ENCODE measurements at places on chromosomes 16 and 17.

DNA sequence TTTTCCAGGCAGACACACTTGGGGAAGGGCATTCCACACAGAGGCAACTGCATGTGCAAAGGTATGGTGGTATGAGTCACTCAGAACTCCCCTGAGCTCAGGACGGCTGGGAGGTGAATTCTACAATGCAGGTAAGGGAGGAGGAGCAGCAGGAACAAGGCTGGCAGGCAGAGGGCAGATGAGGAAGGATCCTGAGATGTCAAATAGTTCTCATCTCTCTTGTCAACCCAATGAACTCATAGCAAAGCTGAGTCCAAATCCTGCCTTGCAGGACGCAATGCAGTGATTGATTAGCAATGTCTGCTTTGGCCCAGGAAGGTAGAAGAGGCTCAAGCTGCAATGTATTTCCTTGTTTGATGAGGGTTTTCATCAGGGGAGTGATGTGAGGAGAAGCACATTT lies 243.5 kb downstream of the XYLT1 start:
- DNase-seq: no peak

- DNase-seq: no peak
Measured at GRCh38 chr16:31005350-31006085, 4.9 kb downstream of the STX1B start.

- DNase-seq: no peak
Measured at GRCh38 chr17:68800751-68801150, 154.4 kb downstream of the ABCA8 start.

DNA sequence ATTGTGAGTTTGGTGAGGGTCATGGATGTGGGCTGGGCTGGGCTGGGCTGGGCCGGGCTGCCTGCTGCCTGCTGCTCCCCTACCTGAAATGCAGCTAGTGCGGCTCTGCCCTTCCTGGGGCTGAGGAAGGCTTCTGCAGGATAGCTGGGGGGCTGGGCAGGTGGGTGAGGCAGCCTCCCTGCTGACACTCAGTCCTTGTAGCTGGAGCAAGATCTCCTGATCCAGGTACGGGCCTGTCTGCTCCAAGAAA lies 4.7 kb downstream of the RPL13 start:
- no peak for DNase-seq

GRCh38 chr17:35865412-35866340 lies 3.0 kb downstream of the HEATR9 start:
- no peak for DNase-seq

DNA sequence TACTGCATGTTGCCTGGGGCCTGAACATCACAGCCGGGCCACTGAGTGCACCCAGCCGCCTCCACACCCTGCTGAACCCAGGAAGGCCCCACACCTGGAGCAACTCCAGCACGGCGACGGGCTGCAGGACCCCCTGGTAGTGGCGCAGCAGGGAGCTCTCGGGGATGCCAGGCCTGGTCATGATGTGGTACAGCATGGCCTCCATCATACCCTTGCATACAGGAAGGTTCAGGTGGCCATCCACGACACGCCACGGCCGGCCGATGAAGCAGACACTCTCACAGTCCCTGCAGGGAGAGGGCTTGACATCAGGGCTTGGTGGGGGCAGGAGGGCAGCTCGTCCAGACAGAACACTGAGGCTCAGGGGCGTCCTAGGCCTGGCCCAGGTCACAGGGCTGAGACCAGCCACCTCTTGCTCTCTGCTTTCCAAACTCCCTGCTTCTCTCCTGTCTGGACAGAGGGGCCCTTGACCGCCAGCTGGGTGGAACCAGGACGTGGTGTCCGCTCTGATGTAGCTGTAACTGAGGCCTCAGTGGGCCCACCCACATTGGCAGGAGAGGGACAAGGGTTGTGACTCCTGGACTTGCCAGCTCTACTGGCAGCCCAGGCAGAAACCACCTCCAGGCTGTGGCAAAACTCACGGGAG lies 60.3 kb downstream of the IL21R start:
- DNase-seq: no peak

- no peak for DNase-seq
Measured at GRCh38 chr17:60110586-60110985, 31.9 kb upstream of the HEATR6 start.

DNA sequence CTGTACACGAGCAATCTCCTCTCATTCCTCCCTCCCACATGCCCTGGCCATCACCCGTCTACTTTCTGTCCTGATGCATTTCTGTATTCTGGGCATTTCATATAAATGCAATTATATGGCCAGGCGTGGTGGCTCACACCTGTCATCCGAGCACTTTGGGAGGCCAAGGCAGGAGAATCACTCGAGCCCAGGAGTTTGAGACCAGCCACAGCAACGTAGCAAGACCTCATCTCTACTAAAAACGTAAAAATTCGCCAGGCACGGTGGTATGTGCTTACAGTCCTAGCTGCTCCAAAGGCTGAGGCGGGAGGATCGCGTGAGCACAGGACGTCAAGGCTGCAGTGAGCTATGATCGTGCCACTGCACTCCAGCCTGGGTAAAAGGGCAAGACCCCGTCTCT lies 4.8 kb downstream of the MEAK7 start:
- DNase-seq: no peak

GRCh38 chr17:17515934-17516930 lies 20.0 kb upstream of the RASD1 start:
- no peak for DNase-seq

GRCh38 chr17:1989135-1989534 lies 36.0 kb downstream of the RTN4RL1 start:
- no peak for DNase-seq

- no peak for DNase-seq
Measured at GRCh38 chr16:86758932-86759331, 180.6 kb downstream of the FOXL1 start.

GRCh38 chr17:80812362-80813088 lies 179.1 kb upstream of the CHMP6 start:
- DNase-seq: no peak

DNA sequence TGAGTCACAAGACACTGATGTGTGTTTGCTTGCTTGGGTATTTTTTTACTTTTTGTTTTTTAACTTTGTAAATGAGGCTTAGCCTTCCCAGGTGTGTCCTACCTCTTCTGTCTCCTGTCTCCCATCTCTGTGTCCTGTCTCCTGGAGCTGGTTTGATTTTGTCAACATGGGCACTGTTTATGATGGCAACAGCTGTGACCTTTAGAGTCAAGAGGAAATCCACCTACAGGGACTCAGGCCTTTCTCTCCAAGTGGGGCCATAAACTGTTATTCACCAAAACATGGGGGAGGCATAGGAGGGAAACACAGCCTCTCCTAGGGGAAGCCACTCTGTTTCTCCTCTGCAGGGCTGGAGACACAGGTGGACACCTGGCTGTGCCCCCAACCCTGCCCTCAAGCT lies 13.1 kb upstream of the PLCG2 start:
- DNase-seq: no peak

DNA sequence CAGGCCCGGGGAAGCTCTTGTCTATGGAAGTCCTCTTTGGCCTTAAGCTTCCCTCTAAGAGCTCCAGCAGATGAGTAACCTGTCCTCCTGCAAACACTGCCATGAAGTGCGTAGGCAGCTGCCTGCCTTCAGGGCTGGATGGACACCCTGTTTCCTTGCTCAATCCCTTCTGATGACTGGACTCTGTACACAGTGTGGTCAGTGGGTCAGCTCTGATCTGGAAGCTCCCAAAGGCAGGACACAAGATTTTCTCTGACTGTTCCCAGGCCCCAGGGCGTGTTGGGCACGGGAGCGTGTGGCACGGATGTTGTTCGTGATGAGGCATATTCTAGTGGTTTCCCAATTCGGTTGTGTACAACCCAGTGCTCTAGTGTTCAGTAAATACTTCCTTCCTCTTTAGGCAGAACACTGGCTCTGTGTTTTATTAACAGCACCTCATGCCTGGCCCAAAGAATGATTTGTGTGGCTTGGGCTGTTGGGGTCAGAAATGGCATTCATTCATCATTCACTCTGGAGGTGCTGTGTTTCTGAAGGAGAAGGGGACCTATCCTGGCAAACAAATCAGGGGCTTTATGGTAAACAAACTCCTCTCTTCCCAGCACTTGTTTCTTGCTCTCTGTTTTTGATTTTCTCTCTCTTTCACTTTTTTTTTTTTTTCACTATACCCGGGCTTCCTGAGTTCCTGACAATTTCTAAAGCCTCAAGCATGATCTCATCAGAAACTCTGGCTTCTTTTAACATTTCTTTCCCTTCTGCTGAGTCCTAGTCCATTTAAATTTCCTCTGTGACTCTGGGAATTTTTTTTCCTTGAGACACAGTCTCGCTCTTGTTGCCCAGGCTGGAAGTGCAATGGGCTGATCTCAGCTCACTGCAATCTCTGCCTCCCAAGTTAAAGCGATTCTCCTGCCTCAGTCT lies 12.0 kb upstream of the RNF157 start:
- DNase-seq: no peak

DNA sequence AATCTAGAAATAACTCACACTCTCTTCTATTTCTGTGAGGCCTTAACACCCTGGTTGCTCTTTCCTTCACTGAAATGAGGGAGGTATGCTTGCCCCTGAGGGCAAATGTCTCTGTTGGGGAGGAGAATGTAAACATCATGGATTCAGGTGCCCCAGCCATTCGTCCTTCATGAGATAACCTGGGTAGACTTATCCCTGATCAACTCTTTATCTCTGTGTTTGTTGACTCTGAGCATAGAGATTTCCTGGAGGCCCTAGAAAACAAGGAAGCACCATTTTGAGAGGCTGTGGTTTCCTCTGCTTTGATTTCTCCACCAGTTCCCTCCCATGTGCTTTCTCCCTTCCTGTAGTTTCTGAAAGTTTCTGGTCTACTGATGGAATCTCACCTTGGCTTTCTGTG lies 77.3 kb downstream of the PHKB start:
- no peak for DNase-seq

DNA sequence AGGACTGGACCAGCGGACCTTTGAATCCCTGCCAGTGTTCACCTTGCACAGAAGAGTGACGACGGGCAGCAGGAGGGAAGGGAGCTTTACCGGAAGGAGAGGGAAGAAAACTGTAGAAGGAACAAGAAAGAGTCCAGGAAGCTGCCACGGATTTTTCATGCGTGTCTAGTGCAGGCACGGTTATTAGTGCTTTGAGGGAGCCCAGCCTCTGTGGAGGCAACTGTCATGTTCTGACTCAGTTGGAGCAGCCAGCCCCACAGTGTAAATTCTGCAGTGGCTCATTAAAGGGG lies 6.5 kb upstream of the HOXB13 start:
- DNase-seq: no peak

DNA sequence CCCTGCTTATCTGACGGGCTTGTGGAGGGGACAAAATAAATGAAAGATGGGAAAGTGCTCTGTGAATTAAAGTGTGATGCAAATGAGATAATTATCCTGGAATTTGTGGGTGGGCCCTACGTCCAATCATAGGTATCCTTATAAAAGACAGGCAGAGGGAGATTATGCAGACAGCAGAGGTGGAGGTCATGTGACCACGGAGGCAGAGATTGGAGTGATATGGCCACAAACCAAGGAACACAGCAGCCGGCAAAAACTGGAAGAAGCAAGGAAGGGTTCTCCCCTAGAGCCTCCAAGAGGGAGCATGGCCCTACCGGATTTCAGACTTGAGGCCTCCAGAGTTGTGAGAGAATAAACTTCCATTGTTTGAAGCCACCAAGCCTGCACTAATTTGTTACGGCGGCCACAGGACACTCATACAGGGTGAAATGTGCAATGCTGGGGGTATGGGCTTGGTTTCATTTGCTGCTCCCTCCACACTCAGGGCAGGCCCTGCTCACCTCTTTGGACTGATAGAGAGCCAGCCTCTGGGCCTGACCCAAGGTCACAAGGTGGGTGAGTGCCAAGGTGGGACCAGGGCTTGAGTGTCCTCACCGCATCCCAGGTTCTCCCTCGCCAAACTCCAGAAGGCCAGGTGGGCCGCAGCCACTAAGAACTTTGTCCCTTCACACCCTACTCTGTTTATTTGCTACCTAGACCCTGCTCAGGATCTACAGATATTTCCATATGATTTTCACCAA lies 149.6 kb upstream of the TNRC6C start:
- DNase-seq: no peak

DNA sequence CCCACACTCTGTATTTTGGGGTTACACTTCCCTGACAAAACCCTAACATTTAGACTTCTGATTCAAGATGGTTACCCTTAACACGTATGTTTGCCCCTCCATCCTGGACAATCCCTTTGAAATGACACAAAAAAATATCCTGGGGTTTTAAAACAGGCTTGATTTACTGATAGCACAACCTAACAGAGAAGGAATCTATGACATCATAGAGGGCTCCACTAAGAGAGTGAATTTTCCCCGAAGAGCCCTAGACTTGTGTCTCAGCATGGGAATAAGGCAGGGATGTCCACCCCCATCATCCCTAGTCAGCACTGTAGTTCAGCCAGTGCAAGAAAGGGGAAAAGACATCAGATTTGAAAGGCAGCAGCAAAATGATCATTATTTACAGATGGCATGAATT lies 15.8 kb upstream of the SRCIN1 start:
- DNase-seq: no peak

GRCh38 chr16:73669535-73670274 lies 621.8 kb upstream of the ZFHX3 start:
- no peak for DNase-seq

DNA sequence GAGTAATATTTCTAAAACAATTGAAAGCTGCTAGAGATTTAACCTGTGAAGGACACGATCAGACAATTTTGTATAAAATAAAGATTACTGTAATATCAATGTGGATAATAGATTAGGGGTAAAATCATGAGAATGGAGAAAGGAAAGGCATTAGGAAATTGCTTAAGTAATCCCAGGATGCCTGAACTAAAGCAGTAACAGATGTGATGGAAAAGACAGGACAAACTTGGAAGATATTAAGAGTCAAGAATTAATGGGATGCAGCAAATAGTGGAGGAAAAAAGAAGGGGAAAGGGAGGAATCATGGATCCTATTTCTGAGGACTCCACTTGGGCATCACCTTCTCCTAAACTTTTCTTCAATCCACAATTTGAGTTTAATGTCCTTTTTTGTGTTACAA lies 437.1 kb upstream of the PMFBP1 start:
- no peak for DNase-seq

GRCh38 chr17:7403727-7403976 lies 245 bp downstream of the TMEM256 start:
- DNase-seq: peak; percentile 84

- no peak for DNase-seq
Measured at GRCh38 chr16:85948616-85949265, 49.8 kb downstream of the IRF8 start.

DNA sequence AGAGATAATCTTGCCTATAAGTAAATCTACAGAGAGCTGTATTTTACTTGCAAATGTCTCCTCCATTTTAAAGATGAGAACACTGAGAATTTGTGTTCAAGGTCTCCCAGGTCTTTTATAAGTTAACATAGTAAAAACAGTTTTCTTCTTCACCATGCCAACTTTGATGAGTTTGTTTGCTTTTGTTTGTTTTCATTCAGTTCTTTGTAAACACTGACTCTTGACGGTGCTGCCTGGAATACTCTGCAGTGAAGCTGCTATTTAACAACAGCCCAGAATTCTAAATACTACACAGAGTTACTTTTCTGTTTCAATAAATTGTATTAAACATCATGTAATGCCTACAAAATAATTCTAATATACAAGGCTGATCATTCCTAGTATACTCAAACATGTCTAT lies 41.4 kb upstream of the PITPNM3 start:
- no peak for DNase-seq
